ENCODE measurements at places on chromosomes 13 and 19.

DNA sequence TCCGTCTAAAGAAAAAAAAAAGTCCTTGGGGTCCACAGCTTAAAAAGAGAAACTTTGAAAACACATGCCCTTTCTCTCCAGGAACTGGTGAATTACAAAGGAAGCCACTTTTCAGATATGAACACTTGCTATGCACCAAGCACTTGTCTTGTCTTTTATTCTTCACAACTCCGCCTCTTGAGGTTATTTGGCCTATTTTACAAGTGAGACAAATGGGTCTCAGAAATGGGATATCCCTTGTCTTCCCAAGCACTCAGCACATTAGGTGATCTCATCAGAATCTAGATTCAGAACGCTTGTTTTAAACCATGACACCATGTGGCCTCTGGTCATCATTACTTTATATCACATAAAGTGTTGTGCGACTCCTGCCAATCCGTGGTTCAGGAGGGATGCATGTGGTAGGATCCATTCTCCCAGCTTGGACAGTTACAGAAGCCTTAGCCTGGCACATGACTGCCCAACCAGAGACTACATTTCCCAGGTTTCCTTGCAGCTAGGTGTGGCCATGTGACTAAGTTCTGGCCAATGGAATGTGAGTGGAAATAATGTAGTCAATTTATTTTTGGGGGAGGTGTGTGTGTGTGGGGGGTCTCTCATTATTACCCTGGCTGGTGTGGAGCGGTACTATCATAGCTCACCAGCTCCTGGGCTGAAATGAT lies 13.9 kb downstream of the TSKS start:
- no peak for DNase-seq

GRCh38 chr19:42122691-42123607 lies 9.3 kb downstream of the POU2F2 start:
- DNase-seq: no peak

DNA sequence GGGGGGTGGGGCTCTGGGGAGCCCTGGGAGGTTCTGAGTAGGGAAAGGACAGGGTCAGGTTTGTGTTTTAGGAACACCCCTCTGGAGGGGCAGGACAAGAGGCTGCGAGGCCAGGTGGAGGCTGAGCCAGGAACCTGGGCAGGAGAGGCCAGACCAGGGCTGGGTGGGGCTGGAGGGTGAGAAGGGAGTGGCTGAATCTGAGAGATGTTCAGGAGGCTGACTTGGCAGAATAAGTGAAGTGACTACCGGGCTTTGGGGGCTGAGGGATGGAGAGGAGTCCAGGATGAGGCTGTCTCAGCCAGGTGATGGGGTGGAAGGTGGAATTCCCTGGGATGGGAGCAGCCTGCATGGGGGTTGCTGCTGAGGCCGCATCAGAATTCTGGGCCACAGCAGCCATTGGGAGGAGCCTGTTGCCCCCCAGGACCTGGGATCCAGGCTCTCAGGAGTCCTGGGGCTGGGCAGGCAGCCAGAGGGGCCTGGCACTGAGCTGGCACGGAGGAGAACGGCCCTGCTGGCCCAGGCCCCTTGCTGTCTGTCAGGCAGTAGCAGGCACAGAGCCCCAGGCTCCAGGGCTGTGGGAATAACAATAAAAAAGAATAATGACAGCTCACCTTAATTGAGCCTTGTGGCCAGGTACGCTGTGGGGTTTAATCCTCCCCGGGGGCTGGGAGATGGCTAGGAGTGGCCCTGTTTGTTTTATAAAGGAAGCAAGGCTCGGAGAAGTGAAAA lies 3.3 kb downstream of the PPP5C start:
- DNase-seq: no peak

- DNase-seq: no peak
These were observed 131.2 kb downstream of the IRS2 start for GRCh38 chr13:109655206-109655600.

GRCh38 chr13:48235341-48236135 lies 2.5 kb downstream of the ITM2B start:
- DNase-seq: no peak

GRCh38 chr19:2820112-2820702 lies 539 bp downstream of the ZNF554 start:
- DNase-seq: no peak

- no peak for DNase-seq
These were observed 99.6 kb upstream of the OBI1 start for GRCh38 chr13:78758549-78758948.

- no peak for DNase-seq
These were observed 268.2 kb downstream of the ZNF536 start for GRCh38 chr19:30640252-30640965.

DNA sequence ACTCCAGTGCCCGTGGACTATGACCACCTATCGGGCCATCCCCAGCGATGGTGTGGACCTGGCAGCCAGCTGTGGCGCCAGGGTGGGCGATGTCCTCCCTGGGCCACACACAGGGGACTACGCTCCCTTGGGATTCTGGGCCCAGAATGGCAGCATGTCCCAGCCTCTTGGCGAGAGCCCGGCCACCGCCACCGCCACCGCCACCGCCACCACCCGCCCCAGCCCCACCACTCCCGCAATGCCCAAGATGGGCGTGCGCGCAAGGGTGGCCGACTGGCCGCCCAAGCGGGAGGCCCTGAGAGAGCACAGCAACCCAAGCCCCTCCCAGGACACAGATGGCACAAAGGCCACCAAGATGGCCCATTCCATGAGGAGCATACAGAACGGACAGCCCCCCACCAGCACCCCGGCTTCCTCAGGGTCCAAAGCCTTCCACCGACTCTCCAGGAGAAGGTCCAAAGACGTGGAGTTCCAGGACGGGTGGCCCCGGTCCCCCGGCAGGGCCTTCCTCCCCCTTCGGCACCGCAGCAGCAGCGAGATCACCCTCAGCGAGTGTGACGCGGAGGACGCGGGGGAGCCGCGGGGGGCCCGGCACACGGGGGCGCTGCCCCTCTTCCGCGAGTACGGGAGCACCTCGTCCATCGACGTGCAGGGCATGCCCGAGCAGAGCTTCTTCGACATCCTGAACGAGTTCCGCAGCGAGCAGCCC lies 142.3 kb downstream of the DPF1 start:
- DNase-seq: no peak

- DNase-seq: no peak
These were observed 26.0 kb upstream of the PABPC3 start for GRCh38 chr13:25069911-25070310.

- DNase-seq: no peak
These were observed 4.8 kb downstream of the ZNF304 start for GRCh38 chr19:57355916-57356315.

DNA sequence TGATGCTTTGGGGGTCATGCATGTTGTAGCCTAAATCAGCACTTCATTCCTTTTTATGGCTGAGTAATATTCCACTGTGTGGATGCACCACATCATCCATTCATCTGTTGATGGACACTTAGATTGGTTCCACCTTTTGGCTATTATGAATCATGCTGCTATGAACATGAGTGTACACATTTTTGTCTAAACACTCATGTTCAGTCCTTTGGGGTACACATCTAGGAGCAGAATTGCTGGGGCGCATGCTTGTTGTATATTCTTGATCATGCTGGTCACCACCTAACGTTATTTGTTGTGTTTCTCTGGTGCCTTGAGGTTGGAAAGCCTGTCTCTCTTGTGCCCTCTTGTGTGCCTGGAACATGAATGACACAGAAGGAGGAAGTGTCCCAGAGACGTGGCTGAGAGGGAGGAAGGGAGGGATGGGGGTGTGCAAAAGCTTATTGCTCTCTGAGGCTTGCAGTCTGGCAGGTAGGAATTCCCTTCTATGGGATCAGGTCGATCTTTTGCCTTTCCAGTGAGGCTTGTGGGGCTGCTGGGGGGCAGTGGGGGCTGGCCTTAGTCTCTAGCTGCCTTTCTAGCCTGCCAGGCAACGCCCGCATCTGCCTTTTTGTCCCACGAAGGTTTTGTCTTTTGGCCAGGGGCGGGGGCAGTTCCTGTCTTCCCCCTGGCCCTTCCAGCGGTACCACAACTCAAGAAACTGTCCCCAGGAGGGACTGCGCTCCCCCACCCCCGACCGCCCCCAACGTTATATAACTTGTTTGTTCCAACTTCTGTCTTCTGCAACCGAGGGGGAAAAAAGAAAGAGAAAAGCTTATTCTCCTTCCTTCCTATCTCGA lies 7.6 kb downstream of the KLHL26 start:
- no peak for DNase-seq

- no peak for DNase-seq
These were observed 36.0 kb upstream of the LAMP1 start for GRCh38 chr13:113260996-113261395.

DNA sequence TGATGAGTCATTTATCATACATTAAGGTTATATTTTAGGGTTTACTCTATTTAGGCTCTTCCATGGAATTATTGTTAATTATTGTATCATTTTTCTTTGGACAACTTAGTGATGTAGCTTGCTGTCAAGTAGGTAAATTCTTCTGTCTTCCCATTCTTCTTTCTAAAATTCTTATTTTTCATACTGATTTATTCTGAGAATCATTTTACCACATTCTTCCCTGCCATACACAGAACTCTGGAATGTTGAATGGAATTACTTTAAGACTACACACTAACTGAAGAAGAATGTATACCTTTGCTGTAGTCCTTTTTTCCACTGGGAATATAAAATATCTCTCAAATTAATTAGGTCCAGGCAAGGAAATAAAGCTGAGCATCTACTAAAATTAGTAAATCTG lies 24.5 kb upstream of the SLC7A1 start:
- DNase-seq: no peak

DNA sequence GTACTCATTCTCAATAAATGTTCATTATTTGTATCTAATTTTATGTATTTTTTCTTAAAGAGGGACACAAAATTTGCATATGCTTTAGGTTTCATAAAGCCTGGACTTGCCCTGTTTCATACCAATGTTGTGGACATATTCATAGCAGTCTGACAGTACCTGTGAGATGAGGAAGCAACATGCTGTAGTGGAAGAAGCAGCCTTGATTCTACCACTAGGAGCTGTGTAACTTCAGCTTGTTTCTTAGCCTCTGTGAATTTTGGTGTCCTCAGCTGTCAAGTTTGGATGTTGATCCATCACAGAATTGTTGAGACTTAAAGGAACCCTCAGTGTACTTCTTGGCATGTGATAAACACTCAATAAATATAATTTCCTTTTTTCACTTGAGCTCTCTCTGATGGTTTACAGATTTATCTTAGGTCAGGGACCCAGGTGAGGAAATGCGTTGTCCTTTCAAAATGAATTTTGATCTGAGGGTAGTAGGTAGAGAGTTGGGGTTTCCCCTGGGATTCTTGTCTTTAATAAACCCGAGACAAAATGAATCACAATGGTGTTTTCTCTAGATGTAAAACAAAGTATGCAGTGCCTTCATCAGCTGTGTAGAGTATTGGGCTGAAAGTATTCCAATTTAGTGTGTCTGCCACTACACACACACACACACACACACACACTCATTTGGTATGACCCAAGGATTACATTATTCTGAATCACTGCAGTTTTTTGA lies 152.1 kb downstream of the KCNRG start:
- no peak for DNase-seq

DNA sequence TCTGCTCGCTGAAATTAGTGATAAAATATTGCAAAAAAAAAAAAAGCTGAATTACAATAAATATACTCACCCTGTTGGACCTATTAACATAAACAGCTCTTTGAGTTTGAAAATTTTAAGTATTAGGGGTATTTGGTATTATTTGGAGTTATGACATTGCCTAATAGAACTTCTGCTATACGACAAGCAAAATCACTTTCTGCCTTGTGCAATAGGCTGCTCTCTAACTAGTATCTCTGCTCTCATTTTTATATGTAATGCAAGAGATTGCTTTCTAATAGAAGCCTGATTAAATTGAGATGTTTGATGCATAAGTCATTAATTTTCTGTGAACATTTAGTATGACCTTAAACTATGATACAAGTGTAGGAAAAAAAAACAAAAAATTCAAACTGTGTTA lies 5.3 kb downstream of the RGS9BP start:
- DNase-seq: no peak

GRCh38 chr13:60562096-60562780 lies 165.2 kb downstream of the TDRD3 start:
- no peak for DNase-seq

GRCh38 chr13:105497597-105497996 lies 1037.9 kb downstream of the EFNB2 start:
- DNase-seq: no peak

DNA sequence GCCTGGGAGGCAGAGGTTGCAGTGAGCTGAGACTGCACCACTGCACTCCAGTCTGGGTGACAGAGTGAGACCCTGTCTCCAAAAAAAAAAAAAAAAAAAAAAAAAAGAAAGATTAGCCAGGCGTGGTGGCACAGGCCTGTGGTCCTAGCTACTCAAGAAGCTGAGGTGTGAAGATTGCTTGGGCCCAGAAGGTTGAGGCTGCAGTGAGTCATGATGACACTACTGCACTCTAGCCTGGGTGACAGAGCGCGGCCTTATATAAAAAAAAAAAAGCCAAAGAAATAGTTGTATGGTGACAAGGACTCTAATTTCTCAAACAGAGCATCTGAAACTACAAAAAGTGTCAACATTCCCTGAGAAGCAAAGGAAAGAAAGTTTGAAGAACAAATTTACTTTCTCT lies 3.4 kb downstream of the PBX4 start:
- DNase-seq: no peak

DNA sequence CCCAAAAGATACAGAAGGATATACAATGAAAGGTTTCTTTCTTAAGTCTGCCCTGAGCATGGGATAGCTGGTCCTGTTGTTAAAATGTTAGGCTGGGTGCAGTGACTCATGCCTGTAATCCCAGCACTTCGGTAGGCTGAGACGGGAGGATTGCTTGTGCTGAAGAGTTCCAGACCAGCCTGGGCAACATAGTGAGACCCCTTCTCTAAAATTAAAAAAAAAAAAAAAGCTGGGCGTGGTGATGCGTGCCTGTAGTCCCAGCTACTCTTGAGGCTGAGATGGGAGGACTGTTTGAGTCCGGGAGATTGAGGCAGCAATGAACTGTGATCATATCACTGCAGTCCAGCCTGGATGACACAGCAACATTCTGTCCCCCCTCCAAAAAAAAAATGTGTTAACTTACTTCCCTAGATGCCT lies 52.5 kb upstream of the SHKBP1 start:
- no peak for DNase-seq

GRCh38 chr19:55152017-55152416 lies 3.0 kb upstream of the TNNT1 start:
- no peak for DNase-seq

GRCh38 chr13:85261757-85262346 lies 537.4 kb downstream of the SLITRK6 start:
- no peak for DNase-seq

DNA sequence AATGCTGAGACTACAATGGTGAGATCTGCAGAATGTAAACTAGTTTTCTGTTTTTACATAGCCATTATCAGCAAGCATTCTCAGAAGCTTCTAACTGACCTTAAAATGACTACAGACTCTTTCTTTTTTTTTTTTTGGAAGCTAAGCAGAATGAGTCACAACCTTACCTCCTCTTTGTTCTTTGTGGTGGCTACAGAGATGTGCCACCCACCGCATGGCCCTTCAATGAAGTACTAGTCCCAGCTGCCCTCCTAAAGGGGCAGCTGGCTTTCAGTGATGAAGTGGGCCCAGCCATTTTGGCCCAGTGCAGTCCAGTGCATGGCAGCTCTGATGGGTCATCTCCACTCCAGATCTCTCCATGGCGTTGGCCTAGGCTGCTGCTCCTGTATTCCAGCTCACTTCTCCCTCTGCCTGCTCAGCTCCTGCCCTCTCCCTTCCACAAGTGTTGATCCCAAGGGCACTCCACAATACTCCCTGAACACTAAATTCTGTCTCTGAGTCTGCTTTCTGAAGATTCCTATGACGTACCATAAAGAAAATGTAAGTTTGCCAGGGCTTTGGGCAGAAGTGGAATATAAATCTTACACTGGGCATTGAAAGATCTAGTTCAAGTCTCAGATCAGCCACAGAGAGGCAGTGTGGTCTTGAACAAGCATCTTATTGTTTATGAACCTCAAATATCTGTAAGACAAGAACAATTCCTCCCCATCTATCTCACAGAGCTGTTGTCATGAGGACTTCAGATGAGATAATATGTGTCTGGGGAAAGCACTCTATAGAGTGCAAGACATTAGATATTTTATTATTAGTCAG lies 85.6 kb downstream of the RXFP2 start:
- no peak for DNase-seq
